ENCODE measurements at places on chromosomes 13 and 19. TPM values are rescaled to one million over a fixed set of nuclear protein-coding genes. Genes with fewer than 3 reads are reported as not detected.
A peak's percentile ranks its signal among the peaks of the same experiment; 100 is the strongest.

YJEFN3 gene
- 11.9 TPM for total RNA-seq

ZNF773 gene
- 12.4 TPM for total RNA-seq

DNA sequence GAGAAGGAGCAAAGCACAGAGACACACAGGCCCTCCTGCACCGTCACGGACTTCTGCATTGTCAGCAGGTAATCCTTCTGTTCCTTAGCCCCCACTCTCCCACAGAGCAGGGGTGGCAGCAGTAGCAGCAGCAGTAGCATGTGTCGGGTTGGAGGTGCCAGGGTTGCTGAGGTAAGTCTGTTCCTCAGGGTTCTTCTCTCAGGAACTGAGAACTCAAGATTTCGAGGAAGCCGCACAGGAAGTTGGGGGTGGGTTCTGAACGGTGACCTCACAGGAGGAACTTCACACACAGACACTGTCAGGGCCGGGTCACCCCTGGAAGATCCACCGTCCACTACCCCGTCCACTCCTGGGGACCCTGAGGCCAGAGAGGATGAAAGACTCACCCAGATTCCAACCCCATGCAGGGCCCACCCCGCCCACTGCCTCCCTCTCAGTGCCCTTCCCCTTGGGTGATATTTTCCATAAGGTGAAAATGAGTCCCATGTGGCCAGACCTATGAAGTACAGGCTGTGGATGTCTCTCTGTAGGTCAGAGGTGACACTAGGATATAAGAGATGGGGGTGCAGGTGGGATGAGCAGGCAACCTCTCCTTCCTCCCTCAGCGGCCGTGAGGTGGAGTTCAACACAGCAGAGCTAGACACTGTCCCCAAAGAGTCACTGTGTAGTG, at the start of gene SIGLEC12:
TSS of gene SIGLEC12 (minus strand) at position 207 of the 670 bp plus-strand sequence. CDS start at position 140, 67 bp downstream.
- no peak for DNase-seq

DNA sequence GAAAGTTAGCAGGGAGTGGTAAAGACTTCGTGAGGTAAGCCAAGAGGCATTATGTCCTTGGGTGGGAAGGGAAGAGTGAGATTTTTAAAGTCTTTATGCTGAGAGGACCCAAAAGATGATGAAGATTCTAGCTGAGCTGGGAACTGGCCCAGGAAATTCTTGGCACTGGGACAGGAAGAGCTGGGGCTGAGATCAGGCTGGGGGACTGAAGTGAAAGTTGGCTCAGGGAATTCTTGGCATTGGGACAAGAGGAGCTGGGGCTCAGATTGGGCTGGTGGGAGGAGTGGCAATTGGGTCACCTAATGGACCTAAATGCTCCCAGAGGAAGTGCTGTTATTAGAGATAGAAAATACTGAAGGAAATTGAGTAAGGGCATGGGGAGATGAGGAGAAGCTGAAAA, 8.8 kb downstream of the SCEL start:
- DNase-seq, result peak; percentile 66

PLPPR3 gene
- not detected for total RNA-seq

- DNase-seq, result no peak
Measured at GRCh38 chr13:25118378-25118905, 22.5 kb downstream of the PABPC3 start.

GRCh38 chr13:111013196-111013595, 98.3 kb upstream of the ANKRD10 start:
- no peak for DNase-seq

B3GLCT gene
- total RNA-seq, result 1.9 TPM

- DNase-seq, result peak; percentile 38
Measured at GRCh38 chr13:28590461-28590860, 68.5 kb upstream of the POMP start.

GRCh38 chr13:51977625-51978024, 33.6 kb downstream of the ATP7B start:
- no peak for DNase-seq

PGLYRP1 gene
- not detected for total RNA-seq

DNA sequence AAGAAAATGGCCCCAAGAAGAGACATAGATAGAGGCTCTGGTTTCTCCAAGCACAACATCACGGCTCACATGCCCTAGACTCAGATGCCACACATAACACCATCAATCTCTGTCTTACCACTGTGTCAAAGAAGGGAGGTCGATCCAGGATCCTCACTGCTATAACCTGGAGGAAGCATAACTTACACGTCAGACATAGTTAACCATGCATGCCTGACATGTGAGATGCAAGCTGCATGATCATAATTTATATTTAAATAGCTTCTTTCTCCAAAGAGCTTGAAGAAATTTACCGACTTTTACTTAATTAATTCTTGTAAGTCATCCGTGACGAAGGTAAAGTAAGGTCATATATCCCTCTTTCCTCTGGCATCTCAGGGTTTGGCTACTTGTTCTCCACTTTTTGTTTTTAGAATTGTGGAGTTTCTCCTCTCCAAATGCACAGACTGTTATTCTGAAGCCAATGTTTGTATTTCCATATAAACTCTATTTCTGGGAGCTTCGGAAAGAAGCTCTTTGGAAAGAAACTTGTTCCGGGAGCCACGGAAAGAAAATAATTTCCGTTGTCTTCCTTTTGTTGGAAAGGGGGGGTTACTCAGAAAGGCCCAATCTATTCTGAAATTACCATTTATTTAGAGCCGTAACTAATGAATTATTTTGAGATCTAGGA, 205.6 kb downstream of the LHFPL6 start:
- DNase-seq, result no peak

KIR2DL1 gene
- not detected for total RNA-seq

GRCh38 chr13:76023652-76024051, 387.5 kb downstream of the LMO7 start:
- peak; percentile 31 for DNase-seq

ZNF790 gene
- 8.7 TPM for total RNA-seq

GRCh38 chr19:28443361-28443760, 769.6 kb downstream of the UQCRFS1 start:
- DNase-seq, result no peak

- peak; percentile 72 for DNase-seq
Measured at GRCh38 chr13:51451467-51452360, 1.1 kb downstream of the INTS6 start.

- no peak for DNase-seq
Measured at GRCh38 chr19:50660088-50660366, 10.8 kb downstream of the C19orf81 start.

GRCh38 chr19:35746531-35746930, 1.1 kb downstream of the PSENEN start:
- DNase-seq, result no peak

SIGLEC11 gene
- not detected for total RNA-seq

GIPR gene
- total RNA-seq, result not detected

DNA sequence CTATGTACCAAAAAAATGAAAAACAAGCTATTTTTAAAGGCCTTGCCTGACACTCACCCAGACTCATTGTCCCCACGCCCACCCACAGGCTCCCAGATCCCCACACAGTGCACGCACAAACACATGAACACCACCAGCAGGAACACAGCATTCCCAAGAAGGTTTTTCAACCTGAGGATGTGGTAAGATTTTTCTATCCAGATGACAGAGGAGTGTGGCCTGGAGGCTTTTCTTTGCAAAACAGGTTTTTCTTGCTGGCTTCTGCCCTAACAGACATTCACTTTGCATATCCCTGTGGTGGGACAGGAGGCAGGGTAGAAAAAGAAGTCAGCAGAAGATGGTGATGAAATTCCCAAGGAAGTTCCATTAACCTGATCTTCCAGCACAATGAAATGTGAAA, 97.8 kb downstream of the KLF12 start:
- DNase-seq, result no peak

- DNase-seq, result no peak
Measured at GRCh38 chr13:74707291-74707690, 573.1 kb upstream of the KLF12 start.

DNA sequence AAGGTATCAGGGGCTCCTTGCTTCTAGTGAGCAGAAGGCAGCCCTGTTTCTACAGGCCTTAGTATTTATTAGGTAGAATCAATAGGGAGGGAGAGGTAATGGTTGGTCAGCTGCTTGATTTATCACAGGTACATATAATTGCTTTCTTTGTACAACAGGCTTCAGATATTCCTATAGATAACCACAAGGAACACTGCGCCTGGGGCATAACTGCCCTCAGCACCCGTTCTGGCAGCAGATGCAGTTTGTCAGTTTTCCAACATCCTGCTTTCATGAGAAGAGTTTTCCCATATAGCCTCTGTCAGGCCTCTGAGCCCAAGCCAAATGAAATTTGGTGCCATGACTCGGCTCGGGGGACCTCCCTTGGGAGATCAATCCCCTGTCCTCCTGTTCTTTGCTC, 12.4 kb upstream of the ZNF486 start:
- DNase-seq, result no peak

IFI30 gene
- total RNA-seq, result 9.1 TPM

LILRB1 gene
- not detected for total RNA-seq

- peak; percentile 88 for DNase-seq
Measured at GRCh38 chr19:11096210-11096841, 7.1 kb downstream of the LDLR start.

DNA sequence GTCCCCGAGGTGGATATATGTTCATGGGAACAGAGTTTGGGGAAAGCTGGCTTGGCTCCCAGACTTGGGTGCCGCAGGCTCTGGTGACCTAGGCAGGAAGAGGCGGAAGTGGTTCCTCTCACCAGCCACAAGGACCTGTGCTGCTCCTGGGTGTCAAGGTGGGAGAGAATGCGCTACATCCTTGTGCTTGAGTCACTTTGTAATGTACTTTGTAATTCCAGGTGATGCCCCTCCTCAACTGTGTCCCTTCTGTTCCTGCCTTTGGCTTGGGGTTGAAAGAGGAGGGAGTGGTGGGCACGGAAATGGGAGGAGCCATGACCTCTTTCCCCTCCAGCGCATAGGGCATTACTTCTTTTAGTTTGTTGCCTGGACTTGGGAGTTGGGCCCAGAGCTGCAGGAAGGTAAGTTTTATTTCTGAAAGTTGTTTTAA, 10.9 kb downstream of the GARRE1 start:
- DNase-seq, result peak; percentile 89
